ENCODE measurements at places on chromosomes 11 and 22.
A peak's percentile ranks its signal among the peaks of the same experiment; 100 is the strongest.

DNA sequence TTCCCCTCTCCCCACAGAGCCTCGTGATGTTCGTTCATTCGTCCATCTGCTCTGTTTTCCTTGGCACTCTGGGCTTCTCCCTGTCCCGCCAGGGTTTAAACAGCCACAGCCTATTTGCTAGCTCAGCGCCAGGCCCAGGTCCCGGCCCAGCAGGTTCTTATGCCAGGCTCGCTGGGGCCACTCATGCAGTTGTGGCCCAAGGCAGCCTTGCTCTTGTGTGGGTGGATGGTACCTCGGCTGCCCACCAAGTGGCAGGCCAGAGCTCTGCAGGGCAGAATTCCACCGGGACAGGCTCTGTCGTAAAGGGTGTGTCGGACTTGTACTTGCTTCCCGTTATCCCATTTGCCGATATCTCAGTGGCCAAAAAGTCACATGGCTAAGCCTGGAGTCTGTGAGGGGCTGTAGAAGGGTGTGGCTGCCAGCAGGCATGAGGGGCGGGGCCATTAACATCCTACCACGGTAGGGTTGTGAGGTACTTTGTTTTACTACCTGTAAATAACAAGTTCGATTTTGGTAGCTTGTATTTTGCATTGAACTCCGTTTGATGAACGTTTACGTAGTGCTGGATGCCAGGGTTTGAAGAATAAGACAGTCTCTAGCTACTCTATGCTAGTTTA is 7.9 kb downstream of the FAM118A start:
- peak; percentile 35 for DNase-seq

- DNase-seq = no peak
Observed at GRCh38 chr22:49334449-49334789, 493.3 kb downstream of the BRD1 start.

- DNase-seq = no peak
Observed at GRCh38 chr11:72844356-72844755, 30.1 kb downstream of the ATG16L2 start.

GRCh38 chr11:104033134-104033533 is 3.3 kb upstream of the DDI1 start:
- no peak for DNase-seq

DNA sequence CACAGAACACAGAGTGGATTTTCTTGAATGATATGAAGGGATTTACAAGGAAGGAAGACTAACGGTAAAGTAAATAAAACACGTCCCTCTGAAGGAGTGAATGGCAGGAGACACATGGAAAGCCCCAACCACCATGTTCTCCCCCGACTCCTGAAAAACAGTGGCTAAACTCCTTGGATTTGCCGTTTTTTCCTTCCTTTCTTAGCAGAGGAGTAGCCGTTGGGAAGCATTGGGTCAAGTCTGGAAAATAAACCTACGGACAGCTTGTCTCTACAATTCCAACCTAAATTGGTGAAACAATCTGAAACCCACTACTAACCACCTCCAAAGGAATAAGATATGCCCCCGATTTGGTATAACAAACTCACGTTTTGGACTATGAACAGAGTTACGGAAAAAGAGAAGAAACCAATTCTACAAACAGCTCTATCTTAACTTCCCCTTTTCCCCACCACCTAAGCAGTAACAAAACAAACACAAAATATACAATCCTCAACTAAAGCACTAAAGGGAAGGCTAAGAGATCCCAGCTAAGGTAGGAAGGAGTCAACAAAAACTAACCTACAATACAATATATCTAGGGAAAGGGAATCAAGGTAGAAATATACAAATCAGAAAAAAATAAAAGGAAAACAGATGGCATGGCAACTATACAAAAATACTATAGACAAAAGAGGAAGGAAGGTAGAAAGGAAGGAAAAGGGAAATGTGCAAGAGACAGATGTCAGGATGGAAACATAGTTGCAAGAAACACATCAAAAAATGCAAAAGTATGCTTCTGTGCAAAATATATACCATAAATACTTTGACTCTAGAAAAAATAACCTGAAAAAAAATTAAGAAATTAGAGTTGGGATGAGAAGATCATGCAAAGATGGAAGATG is 43.8 kb upstream of the LYVE1 start:
- DNase-seq = no peak

DNA sequence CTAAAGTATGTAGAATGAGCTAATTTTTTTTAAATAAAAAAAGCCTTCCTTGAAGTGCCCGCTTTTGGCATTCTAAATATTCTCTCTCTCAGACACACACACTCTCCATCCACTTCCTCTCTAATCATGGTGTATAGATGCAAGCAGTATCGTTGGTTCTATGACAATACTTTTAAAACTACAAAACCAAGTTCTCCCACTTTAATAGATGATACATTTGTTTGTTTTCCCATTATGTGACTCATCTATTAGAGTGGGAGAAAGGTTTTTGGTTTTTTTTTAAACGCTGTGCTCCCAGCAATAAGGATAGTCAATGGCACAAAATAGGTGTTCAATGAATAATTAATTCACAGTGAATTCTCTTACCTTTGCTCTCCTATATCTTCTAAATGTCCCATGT is 44.6 kb downstream of the FZD4 start:
- DNase-seq = no peak

DNA sequence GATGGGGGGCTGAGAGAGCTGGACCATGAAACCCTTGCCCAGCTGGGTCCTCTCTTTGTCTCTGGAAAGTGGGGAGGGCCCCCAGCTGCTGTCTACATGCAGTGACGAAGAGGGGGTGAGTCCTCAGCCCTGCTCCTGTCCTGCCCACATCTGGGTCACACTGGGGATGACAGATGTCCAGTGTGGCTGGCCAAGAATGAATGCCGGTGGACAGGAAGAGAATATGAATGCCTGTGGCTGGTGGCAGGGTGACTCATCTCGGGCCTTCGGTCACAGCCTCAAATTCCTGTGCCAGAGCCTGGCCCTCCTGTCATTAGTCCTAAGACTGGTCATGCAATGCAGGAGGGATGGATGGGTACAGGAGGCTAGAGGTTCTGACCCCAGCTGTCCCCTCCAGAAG is 2.2 kb upstream of the PNPLA3 start:
- DNase-seq = no peak

DNA sequence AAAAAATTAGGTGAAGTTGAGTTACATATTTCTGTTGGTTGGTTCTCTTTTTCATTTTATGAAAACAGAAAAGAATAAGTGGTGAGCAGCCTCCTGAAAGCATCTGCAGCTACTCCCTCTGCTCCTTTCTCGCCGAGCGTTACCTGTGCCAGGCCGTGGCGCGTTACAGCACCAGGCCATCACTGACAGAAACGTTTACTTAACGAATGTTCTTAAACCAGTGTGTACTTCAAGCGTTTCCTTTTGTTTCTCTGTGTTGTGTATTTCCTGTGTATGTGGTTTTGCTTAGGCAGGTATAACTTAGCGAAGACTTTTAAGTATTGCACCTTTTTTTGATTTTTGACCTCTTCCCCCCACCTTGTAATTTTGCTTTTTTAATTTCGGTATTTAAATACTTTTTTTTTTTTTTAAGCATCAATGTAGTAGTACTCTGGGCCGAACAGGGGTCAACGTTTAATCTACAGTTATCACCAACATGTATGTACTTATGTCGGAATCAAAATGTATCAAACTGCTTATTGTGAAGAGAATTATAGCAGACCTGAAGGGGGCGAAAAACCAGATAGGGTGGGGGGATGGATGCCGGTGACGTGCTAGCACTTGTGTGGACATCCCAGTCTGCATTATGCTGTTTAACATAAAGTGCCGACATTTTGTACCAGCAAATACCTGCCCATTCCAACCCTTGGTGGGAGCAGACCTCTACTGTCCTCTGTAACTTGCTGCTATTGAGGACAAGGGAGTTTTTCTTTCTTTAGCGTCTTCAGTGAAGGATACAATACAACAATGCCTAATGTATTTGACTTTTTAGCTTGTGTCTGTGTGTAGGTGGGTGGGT is 21.6 kb upstream of the ADSL start:
- DNase-seq = peak; percentile 48

GRCh38 chr11:20042811-20043341 is 117.4 kb downstream of the DBX1 start:
- DNase-seq = no peak

GRCh38 chr11:5210376-5210885 is 9.9 kb upstream of the OR51V1 start:
- no peak for DNase-seq

GRCh38 chr11:134515081-134515960 is 103.3 kb upstream of the B3GAT1 start:
- no peak for DNase-seq

DNA sequence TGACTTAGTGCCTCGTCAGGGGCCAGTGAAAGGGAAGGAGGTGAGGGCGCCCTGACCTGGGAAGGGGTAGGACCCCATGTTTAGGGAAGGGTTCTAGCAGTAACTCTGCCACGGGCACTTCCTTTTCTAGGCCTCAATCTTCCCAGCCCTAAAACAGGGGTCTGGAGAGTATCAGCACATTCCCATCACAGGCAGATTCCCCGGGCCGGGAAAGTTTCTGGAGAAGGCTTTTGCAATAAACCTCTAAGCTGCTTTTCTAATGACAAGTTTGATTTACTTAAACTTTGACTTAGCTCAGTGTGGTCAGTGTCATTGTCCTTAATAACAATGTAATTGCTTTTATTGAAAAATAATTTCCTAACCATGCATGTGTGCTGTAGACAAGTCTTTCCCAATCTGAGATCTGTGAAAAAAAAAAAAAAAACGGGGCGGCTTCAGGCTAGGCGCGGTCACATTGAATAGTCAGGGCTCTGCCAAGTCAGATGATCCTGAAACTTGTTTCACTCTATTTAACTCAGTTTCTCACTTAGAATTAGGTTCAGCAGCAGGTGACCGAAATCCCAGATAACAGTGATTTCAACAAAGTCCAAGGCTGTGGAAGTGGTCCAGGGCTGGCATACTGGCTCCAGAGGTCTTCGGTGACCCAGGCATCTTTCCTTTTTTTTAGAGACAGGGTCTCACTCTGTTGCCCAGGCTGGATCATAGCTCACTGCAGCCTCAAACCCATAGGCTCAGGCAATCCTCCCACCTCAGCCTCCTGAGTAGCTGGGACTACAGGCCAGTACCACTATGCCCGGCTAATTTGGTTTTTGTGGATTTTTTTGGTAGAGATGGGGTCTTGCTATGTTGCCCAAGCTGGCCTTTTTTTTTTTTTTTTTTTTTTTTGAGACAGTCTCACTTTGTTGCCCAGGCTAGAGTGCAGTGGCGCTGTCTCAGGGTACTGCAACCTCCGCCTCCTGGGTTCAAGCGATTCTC is 19.5 kb upstream of the TAB1 start:
- DNase-seq = no peak

GRCh38 chr22:50293441-50294318 is 13.8 kb downstream of the PLXNB2 start:
- DNase-seq = no peak

- no peak for DNase-seq
Observed at GRCh38 chr22:27748751-27749191, 52.8 kb downstream of the MN1 start.

- DNase-seq = no peak
Observed at GRCh38 chr22:31893460-31893859, 50.9 kb upstream of the YWHAH start.

DNA sequence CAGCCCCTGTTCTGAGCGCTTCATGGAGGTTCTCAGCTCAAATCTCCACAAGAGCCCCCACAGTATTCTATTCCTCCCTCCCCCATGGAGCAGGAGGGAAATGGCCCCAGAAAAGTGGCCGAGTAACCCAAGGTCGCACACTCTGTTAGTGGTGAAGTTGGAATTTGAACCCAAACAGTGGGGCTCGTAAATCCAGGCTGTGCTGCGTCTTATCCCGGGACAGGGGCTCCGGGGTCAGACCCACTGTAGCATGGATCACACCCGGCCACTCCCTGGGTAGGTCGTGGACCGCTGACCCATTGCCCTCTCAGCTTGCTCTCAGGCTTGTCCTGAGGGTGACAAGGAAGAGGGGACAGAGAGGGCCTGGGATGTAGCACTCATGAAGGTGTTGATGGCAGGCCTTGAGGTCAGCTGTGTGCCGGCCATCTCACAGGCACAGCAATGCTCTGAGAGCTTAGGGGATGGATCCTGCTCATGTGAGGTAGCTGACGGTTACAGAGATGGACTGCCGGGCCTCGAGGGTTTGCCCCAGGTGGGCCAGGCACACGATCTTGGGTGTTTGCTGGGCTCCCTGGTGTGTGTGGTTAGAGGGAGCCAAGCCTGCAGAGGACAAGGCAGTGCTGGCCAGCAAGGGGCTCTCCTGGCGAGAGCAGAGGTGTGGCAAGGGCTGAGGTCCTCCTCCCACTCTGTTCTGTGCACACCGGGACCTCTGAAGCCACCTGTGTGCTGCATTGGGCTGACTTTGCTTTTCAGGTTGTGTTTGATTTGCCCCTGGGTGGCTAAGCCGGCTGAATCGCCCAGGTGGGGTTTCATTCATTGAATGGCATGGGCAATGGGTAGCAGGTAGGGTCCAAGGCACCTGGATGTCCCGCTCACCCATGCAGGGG is 2.3 kb upstream of the FGF19 start:
- DNase-seq = no peak

GRCh38 chr22:38729946-38730345 is 24.2 kb downstream of the GTPBP1 start:
- DNase-seq = no peak

DNA sequence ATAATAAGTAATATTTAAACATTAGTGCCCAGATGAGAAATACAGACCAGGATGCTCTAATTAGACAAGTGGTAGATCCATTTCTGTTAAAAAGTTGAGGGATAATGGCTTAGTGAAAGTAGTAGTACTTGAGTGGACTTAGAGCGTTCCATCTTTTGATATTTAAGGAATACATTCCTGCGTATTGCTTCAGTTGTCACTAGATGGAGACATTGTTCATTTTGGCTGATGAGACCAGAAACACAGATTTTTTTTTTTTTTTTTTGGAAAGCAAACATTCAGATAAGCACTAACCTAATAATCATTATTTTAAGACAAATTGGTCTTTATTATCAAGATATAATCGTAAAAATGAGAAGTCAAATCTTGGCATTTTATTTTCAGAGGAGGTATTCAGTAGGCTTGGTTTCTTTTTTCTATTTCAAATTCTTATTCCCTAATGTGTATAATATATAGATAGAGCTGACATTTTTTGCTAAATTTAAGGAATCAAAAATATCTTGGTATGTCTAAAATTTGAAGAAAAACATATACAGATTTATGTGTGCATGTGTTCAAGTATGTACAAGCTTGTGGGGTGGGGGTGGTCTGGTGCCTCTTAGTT is 92.9 kb downstream of the DYNC2H1 start:
- DNase-seq = no peak

- no peak for DNase-seq
Observed at GRCh38 chr22:50146439-50147238, 23.9 kb upstream of the PANX2 start.

DNA sequence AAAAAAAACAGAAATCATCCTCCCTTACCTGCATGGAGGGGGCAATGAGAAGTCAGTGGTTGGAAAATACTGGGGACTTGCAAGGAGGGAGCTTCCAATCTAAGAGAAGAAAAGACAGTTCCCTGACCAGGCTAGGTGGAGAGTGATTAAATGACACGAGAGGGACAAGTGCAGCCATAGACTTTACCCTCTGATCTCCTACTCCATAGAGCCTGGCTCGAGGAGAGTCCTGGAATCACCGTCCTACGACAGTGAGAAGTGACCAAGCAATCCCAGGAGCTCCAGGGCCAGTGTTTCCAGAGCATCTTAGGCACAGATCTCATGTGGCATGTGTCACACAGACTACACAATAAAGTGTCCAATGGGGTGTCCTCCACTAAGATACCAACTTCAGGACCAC is 25.7 kb downstream of the MYH9 start:
- no peak for DNase-seq
